ENCODE measurements at places on chromosomes 6 and 20.

GRCh38 chr6:79048611-79049010 is 29.4 kb downstream of the PHIP start:
- DNase-seq = peak; percentile 28

DNA sequence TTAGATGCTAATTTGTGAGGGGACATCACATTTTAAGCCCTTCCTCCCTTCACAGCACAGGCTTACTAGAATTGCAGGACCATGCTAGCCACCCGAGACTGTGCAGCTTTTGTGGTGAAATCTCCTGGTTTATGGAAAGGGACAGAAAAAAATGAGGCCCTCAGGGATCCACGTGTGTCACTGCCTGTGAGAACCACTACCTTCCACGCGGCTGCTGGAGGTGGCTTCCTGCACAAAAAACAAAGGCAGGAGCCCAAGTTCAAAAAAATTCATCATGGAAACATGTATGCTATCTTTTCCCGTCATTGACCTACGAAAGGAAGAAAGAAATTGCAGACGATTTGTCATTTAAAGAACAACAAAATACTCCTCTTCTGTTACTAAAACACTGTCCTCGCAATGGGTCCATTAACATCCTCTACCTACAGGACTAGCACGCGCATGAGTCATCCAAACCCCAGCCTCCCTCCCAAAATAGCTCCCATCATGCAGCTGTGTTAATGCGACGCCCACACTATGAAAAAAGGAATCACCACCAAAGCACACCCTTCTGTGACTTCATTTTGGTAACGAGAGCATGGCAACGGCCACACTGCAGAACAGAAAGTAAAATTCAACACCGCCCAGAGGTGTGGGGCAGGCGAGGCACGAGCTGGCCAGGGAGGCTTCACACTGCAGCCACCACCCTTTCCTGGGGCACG is 45.7 kb downstream of the RAMACL start:
- no peak for DNase-seq

- no peak for DNase-seq
Measured at GRCh38 chr6:71079677-71080076, 122.8 kb upstream of the B3GAT2 start.

GRCh38 chr20:62543470-62544302 is 67.9 kb upstream of the GATA5 start:
- no peak for DNase-seq

GRCh38 chr20:46299078-46299477 is 9.2 kb downstream of the CDH22 start:
- DNase-seq = no peak

DNA sequence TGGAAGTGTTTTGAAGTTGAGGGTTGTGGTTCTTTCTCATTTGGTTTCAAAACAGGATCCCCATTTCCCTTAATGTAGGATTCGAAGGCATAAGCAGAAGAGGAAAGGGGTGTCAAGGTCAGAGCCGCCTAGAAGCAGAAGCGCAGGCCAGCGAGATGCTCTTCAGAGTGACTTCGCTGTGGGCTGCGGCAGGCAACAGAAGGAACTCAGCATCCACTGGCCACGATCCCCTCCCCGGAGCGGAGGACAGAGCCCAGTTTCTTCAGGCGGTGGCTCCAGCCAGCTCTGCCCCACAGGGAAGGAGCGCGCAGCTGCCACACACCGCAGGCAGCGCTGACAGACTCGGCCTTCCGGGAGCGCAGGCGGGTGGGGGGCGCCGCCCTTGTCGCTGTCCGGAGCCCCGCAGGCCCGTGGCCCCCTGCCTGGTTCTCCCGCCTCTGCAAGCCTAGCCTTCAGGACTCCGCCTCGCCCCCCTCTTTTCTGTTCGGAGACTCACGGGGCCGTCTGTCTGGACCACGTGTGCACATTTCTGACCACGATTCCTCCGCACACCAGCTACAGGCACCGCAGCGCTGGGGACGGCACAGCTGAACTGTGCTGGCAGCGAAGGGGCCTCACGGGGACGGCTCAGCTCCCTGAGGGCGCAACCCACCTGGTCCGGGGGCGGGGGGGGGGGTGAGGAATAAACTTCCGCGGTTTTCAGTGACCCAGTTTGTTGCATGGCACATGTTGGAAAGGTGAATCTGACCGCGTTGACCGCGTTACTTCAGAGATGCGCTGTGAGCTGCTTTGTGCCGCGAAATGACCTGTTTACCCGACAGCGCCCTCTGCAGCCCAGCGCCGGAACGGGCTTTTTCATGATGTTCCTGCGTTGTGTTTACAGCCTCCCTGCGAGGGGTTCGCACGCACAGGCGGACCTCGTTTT is 26.1 kb downstream of the TTLL2 start:
- DNase-seq = peak; percentile 71

DNA sequence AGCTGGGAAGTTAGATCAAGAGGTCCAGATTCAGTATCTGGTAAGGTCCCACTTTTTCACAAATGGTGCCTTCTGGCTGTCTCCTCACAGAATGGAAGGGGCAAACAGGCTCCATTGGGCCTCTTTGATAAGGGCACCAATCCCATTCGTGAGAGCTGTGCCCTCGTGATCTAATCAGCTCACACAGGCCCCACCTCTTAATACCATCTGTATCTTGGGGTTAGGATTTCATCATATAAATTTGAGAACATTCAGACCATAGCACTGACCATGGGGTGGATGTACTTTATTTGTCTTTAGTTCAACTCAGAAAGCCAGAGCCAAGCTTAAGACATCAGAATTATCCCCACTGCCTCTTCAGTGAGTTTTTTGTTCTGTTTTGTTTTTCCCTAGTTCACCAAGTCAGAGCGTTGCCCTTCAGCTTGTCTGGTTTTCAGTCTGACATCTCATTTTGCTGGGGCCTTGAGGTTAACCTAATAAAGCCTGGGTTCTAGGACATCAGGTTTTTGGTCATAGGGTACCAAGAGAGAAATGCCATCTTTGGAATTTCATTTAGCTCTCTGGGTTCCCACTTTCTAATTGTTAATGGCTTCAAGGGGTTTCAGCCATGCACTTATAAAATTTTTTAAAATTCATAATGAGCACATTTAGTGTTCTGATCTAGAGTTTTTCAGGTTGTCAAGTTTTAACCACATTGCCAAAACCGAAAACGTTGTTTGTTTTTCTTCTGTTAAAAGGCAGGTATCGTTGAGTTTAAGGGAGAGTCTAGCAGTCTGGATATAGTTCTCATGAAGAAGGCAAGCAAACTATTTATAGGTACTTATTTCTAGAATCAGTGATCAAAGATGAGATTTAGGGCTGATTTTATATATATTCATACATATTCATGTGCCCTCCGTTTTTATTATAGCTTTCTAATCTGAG is 19.0 kb downstream of the SENP6 start:
- no peak for DNase-seq

DNA sequence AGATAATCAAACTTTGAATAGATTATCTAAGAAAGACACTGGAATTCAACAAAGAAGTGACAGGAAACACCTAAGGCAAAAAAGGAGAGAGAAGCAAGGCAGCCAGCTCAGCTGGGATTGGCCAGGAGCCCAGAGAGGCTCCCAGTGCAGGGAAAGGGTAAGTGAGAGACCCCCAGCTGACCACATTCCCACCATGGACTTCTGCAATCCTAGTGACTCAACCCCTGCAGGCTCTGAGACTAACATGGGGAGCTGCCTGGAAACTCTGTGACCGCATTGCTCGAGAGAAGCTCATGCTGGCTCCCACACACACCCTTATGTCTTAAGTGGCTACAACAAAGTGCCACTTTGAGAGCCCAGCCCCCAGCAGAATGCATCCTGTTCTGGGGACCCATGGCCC is 215.1 kb downstream of the PACRG start:
- no peak for DNase-seq

- DNase-seq = no peak
Measured at GRCh38 chr20:1879934-1880333, 15.3 kb upstream of the SIRPA start.

GRCh38 chr20:64053841-64054661 is 4.6 kb upstream of the SOX18 start:
- peak; percentile 56 for DNase-seq

DNA sequence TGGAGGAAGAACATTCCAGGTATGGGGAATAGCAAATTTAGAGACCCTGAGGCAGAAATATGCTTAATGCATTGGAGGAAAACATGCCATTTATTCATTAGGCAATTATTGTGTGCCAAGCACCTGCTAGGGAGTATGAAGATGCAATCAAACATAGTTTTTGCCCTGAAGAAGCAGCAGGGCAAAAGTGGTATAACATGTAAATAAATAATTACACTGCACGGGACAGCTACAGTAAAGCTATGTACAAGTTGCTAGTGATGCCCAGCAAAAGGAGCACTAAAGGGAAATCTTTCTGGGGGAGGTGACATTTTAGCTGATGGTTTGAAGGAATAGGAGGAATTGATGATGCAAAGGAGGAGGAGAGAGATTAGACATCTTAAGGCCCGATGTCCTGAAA is 624 bp upstream of the TJAP1 start:
- no peak for DNase-seq

- no peak for DNase-seq
Measured at GRCh38 chr20:61966492-61967244, 99.0 kb downstream of the TAF4 start.

- DNase-seq = no peak
Measured at GRCh38 chr6:67608099-67608749, 1026.9 kb upstream of the ADGRB3 start.

DNA sequence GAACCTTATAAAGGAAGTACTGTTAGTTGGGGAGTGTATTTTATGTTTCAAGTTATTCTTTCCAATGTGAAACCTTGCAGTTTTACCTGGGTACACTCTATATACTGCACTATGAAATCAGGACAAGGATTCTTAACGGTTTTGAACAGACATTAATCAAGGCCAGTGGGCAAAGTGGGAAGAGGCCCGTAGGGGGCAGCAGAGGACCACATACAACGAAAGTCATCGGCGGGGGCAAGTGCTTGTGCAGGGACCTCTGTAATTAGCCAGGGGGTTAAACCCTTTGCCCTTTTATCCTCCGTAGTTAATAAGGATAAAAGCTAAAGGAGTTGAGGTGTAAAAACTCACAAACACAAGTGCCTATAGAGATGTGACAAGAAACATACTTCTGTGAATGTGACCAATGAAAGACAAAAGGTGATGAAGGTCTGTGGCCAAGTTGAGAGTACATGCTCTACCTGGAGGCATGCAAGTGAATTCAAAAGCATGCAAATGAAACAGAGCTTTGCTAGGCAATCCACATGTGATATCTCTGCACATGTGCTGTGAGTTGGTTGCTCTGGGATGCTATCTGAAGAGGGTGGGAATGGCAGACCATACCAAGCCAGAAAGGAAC is 392.7 kb upstream of the MAN1A1 start:
- DNase-seq = peak; percentile 23

GRCh38 chr6:129678463-129678862 is 31.5 kb downstream of the ARHGAP18 start:
- DNase-seq = no peak

- no peak for DNase-seq
Measured at GRCh38 chr6:138239774-138240173, 21.5 kb upstream of the PBOV1 start.

- no peak for DNase-seq
Measured at GRCh38 chr6:44025226-44025625, 102.0 kb downstream of the MRPL14 start.

GRCh38 chr6:11824986-11825385 is 46.4 kb upstream of the ADTRP start:
- no peak for DNase-seq

GRCh38 chr6:132800656-132801055 is 2.2 kb upstream of the SLC18B1 start:
- no peak for DNase-seq

DNA sequence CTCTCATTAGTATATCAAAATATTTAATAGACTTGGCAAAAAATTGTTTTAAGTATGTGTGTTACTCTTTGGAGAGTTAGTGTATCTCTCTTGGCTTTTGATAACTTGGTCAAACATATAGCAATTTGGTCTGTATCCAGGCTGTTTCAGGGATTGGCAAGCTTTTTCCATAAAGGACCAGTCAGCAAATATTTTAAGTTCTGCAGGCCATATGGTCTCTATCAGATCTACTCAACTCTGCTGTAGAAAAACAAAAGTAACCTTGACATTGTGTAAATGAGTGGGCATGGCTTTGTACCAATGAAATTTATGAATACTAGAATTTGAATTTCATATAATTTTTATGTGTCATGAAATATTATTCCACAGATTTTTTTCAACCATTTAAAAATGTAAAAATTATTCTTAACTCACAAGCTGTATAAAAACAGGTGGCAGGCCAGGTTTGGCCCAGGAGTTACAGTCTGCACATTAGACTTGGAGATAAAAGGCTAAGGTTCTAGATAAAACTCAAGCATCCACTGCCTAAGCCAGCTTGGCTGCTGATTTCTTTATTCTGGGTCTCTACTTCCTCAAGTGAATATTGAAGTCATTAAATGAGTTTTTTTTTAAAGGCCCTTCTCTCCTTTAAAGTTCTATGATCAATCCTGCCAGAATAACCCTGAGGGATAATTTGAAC is 13.7 kb downstream of the GSTA4 start:
- no peak for DNase-seq

GRCh38 chr6:100948381-100949133 is 67.4 kb upstream of the ASCC3 start:
- DNase-seq = no peak

DNA sequence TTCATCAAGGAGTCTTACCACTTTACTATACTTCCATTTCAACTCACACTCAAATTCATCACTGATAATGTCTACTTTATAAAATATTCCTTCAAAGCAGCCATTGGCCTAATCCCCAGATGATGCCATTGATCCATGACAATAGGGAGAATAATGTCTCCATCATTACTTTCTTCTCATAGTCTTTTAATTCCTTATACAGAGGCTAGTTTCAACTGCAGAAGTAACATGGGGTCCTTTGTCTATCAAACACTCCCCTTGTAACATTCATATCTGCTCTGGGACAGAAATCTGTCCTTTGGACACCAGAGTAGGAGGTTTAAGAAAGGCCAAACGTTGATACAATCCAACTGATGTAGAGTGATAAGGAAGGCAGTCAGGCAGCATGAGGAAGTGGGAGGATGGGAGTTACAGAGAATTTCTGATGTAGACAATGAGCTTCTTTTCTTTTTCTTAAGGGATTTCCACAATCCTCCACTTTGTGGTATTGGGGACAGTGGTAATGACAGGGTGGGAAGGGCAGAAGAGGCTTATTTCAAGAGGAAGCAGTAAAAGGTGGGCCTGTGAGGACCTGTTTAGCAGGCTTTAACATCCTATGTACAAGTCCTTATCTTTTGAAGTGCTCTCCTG is 18.9 kb upstream of the HLA-DOA start:
- DNase-seq = no peak

GRCh38 chr20:10304471-10305046 is 85.9 kb downstream of the SNAP25 start:
- no peak for DNase-seq

GRCh38 chr20:34268851-34269636 is 27.8 kb downstream of the ASIP start:
- no peak for DNase-seq

DNA sequence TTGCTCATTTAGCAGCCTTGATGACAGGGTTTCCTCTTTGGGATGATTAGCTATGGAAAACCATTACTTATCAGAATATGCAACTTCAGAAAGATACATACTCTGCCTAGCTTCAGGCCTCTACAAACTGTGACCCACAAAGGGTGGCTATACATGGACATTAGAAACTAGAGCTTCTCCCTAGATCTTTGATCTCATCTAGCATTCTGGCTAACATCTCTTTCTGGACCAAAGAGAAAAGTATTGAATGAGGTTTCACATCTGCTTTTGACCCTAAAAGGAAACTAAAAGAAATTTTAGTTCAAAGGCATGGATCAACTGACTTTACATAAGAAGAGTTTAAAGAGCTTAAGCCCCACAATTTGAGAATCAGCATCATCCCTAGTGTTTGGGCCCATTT is 12.4 kb upstream of the HMGN3 start:
- no peak for DNase-seq

- no peak for DNase-seq
Measured at GRCh38 chr6:111992851-111993250, 61.1 kb upstream of the CCN6 start.

- no peak for DNase-seq
Measured at GRCh38 chr6:111660531-111660930, 54.9 kb upstream of the TRAF3IP2 start.

All from NCI-H524 (cell line).